ENCODE measurements at places on chromosomes 6 and 20. TPM values are rescaled to one million over a fixed set of nuclear protein-coding genes. Genes with fewer than 3 reads are reported as not detected.

DNA sequence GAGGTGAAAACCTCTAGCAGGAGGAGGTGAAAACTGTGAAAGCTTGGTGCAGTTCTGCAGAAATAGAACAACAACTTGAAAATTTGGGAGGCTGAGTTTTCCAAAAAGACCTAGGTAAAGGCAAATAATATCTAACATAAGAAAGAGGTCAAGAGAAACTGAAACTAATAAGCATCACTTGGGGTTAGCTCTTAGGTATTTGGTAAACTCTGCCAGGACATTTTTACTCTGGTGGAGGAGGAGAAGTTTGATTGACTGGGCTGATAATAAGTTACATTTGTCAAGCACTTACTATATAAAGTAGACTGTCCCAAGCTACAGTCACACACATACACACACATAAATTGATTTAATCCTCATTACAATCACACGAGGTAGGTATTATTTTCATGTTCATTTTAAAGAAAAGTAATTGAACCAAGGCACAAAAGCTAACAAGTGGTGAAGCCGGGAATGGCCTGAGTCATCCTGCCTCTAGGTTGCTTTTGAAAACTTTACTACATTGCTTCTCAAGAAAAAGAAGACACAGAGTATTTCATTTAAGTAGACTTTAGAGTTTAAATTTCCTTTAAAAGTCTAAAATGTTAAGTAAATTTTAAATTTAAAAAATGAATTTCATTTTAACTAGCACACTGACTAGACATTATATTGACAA lies 275.5 kb downstream of the PTPRK start:
- no peak for DNase-seq

DNA sequence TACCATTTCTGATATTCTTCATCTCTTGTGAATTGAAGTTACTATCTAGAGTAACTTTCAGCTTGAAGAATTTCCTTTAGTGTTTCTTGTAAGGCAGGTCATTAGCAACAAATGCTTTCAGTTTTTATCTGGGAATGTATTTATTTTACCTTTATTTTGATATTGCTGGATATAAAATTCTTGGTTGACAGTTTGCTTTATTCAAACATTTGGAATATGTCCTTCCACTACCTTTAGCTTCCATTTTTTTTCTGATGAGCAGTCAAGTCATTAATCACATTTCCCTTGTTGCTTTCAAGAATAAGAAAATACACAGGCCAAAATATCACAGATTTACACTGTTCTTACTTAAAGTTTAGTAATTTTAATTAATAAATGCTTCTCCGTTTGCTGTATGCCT lies 5.7 kb upstream of the NELFCD start:
- no peak for DNase-seq

EBF4 gene
- total RNA-seq, result 0.64 TPM

NRM gene
- total RNA-seq, result 43.1 TPM

OPN5 gene
- not detected for total RNA-seq

WFDC10B gene
- not detected for total RNA-seq

IMPG1 gene
- not detected for total RNA-seq

Data from activated CD4-positive, alpha-beta T cell treated with anti-CD3 and anti-CD28 coated beads, Interleukin-2, amount 10 ng/mL, durations not matched to agents 7 days and 5 days (primary cell).